ENCODE measurements at places on chromosomes 12 and 14. TPM values are rescaled to one million over a fixed set of nuclear protein-coding genes. Genes with fewer than 3 reads are reported as not detected.

Gene BDKRB2
- 0.11 TPM for total RNA-seq

Gene STON2
- 0.11 TPM for total RNA-seq

Gene SLC6A13
- total RNA-seq: not detected

Gene DNAJC22
- 14.7 TPM for total RNA-seq

Gene KLRG1
- 1.1 TPM for total RNA-seq

Gene FGD6
- total RNA-seq: 4.9 TPM

Data from A375 (cell line).